ENCODE measurements at places on chromosomes 5 and 9.

DNA sequence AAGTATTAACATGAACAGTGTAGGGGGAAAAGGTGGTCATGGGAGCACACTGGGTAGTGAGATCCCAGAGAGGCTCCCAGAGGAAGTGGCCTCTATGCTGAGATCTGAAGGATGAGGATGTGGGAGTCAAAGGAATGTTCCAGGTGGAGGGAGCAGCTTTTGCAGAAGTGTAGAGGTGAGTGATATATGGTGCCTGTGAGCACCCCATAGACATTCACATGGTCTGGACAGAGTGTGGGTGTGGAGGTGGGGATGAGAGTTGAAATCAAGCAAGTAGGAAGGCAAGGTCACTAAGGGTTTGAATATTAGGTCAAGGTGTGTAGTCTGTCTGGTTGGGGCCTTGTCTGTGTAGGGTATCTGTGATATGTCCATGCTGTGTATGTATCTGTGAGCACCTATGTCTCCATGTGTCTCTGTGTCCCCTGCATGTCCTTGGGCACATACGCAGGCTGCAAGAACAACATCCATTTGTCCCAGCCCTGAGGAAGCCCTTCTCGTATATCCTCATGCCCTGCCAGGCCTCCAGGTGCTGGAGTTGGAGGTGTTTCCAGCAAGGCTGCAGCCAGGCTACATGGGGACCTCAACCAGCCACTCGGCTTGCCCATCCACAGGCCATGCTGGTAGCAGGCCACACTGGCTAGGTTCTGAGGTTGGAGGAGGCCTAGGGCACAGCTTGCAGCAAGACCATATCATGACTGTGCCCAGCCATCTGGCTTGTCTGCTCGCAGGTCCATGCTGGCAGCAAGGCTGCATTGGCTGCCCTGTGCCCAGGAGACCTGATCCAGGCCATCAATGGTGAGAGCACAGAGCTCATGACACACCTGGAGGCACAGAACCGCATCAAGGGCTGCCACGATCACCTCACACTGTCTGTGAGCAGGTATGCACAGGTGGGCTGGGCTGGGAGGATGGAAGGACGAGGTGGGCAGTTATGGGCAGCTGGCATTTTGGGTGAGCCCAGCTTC, 4.7 kb downstream of the PDLIM4 start:
- DNase-seq, result no peak

- no peak for DNase-seq
Observed at GRCh38 chr9:114196979-114197622, 41.8 kb downstream of the COL27A1 start.

GRCh38 chr9:110912419-110913291, 125.6 kb downstream of the LPAR1 start:
- DNase-seq, result no peak

DNA sequence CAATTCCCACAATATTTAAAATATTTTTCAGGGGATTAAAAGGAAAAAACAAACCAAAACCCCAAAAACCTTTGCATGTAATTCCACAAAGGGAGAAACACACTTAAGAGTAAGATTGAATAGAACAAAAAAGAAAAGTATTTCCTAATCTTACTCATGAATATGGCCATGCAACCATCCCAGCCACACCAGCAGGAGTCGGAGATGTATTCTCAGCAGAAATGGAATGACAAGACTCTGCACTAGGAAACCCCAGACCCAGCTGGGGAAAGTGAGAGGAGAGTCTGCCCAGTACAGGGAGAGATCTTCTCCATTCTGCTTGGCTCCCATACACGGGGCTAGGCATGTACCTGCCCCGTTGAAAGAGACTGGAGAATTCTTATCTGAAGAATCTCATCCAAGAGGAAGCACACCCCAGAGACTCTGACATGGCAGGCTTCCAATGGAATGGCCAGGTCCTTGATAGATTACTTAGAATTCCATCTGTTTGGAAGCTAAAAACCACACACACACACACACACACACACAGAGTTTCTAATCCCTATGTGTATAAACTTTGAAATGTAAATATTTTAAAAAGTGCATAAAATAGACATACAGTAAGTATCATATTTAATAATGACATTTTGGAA, 118.8 kb downstream of the GADD45G start:
- no peak for DNase-seq

GRCh38 chr5:122263352-122264030, 48.5 kb upstream of the SNCAIP start:
- DNase-seq, result no peak

DNA sequence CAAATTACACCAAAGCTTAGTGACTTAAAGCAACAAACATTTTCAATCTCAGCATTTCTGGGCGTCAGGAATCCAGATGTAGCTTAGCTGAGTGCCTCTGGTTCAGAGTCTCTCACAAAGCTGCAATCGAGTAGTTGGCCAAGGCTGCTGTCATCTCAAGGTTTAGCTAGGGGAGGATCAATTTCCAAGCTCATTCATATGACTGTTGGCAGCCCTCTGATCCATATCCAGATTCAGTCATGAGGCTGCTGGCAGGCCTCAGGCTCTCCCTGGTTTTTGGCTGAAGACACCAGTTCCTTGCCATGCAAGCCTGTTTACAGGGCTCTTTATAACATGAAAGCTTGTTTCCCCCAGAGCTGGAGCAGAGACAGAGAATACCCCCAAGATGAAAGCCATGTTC, 419.5 kb upstream of the TLE4 start:
- DNase-seq, result no peak

- no peak for DNase-seq
Observed at GRCh38 chr9:120396931-120397330, 183.0 kb downstream of the CDK5RAP2 start.

GRCh38 chr9:16543225-16543624, 327.2 kb downstream of the BNC2 start:
- DNase-seq, result no peak

GRCh38 chr5:136731241-136731900, 366.0 kb upstream of the TRPC7 start:
- DNase-seq, result no peak

DNA sequence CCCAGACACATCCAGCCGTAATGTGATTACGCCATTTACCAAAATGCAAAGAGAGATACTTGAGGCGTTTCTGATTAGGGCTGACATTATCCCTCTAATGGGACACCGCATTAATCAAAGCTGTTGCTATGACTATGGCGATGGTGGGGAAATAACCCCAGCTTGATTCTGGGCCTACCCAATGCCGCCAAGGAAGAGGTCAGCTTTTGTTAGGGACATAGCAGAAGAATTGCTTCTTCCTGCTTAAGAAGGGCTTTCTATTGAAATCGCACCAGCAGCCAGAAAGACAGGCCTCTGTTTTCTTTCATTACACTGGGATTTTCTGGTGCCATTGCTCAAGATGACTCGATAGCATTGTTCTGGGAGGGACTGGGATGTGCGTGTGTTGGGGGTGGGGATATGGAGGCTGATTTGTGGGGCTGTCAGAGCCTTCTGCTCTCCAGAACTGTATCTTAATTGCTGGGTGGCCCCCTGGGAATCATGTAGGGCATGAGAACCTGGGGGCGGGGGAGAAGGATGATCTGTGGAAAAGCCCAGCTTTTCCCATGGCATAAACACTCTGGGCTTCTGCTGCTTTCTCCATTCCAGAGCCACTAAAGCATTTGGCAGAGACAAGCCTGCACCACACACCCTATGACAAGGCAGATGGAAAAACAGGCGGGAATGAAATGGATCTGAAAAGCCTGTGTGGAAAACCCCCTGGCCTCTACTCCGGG, 106.5 kb upstream of the RAD23B start:
- peak; percentile 71 for DNase-seq

GRCh38 chr5:14101922-14102321, 41.2 kb upstream of the TRIO start:
- DNase-seq, result no peak

DNA sequence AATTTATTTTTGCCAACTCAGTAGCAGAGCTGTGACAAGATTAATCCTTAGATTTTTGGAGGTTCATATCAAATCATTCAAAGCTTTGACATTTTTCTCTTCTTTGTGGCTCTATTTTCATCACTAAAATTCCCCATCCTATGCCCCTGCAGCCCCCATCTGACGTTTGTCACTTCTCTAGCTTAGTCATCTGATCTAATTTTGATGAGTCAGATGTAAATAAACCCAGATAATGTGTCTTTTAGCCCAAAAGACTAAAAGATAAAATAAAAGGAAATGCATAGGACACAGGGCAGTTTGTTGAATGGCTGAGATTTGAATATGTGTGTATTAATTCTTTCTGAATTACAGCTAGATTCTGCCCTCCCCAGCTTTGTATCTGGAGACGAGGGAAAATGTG, 897 bp upstream of the HSPB3 start:
- no peak for DNase-seq

GRCh38 chr5:73640861-73641320, 14.9 kb downstream of the ARHGEF28 start:
- DNase-seq, result peak; percentile 21

DNA sequence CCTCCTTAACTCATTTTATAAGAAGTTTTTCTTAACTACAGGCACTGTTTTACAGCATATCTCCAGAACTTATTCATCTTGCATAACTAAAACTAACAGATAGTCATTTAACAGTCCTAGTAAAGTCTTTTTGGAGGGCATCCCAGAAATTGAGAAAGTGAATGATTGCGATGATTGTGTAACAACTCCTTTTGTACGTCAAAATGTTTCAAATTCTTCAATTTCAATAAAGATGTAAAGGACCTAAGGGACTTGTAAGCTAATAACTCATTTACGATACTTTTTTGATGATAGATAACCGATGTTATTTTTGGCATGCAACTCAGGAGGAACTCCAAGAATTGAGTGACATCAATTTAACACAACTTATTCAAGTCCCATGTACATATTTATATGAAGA, 42.7 kb downstream of the SVEP1 start:
- DNase-seq, result peak; percentile 73

DNA sequence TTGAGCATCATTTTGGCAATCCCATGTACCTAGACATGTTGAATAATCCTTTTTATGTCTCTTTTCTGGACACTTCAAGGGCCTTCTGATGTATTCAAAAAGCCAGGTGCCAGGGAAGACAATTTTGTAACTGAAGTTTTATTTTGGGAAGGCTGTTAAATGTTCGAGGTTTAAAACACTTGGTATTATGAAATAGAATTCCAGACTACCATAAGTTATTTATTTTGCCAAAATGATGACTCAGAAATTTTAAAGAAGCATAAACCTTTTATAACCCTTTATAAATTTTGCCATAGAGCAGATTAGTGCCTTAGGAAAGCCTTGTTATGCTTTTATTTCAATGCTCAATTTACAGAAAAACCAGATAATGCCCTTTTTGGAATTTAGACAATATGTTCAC, 30.3 kb upstream of the UHRF2 start:
- DNase-seq, result no peak

DNA sequence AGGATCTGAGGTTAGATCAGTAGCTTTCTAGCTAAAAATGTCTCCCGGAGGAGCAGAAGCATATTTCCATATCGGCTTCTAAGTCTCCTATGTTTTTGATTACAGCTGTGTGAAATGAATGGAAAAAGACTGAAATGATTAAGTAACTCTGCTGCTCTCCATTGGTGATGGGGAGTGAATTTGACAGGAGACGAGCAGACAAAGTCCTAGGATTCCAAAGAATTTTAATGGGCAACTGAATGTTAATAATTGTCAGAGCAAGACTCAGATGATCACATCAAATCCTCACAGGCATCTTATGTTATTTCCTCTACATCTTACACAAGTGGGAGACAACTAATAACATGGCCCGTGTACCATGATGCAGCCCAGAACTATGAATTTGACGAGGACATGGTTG, 66.8 kb downstream of the LIX1 start:
- DNase-seq, result no peak

- no peak for DNase-seq
Observed at GRCh38 chr9:129109537-129109903, 1.1 kb downstream of the CRAT start.

DNA sequence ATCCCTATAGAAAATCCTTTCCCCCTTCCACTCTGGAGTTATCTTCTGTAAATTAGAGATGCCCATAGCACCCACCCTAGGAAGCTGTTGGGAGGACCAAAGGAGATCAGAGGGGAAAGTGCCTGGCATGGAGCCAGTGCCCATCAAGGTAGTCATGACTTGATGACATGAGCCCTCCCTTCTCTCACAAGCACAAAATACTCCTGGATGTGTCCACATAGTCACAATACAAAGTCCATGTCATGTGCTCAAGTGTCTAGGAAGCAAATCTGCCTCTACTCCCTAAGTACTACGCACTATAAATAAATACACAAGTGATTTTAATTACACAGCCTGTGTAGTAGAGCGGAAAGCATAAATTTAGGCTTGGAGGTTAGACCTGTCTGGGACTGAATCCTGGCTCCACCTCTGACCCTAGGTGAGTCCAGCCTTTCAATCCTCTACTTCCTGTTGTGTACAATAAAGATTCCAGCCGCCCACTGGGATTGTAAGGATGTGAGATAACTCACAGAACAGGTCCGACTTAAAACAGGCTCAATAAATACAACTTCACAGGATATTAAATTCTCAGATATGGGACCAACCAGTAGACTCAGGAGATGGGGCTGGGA, 30.6 kb downstream of the TTC39B start:
- no peak for DNase-seq

DNA sequence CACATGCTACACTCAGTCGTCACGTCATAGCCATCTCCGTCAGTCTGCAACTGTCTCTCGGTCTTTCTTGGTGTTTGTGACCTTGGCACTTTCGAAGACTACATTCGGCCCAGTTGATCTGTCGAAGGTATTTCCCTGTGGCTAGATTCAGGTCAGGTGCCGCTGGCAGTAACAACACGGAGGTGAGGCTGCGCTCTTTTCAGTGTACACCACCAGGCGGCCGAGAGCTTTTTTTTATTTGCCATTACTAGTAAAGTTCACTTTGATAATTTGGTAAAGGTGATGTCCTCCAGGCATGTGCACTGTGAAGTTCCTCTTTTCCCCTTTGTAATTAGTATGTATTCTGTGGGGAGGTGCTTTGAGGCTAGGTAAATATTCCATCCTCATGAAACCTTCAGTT, 49.7 kb downstream of the RNF130 start:
- DNase-seq, result no peak

DNA sequence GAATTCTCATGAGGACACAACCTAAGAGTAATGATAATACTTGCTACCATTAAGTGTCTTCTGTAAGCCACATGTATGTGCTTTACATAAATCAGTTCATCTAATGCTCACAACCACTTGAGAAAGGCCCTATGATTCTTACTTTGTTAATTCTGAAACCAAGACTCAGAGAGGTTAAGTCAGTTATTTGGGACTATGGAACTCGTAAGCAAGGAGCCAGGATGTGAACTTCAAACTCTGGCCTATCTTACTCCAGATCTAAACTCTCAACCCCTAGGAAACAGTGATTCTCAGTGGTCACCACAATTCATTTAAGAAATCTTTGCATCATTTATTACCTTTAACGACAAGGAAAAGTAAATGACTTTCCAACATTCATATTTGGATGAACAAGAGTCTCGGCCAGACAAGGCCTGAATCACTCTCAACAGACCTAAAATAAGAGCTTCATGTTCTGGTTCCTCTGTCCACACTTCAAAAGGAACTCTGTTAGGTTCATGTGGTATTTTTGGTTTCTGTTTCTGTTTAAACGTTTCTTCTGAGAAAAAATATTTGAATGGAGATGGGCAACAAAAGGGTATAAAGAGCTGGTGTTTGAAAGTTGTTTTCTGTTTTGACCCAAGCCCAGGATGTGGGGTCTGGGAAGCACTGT, 104.8 kb downstream of the LPAR1 start:
- no peak for DNase-seq

Measured in muscle of back (tissue), 13 donors.